ENCODE measurements at places on chromosomes 5 and 9. TPM values are rescaled to one million over a fixed set of nuclear protein-coding genes. Genes with fewer than 3 reads are reported as not detected.

- H3K27me3 ChIP-seq, result no peaks in the 10 kb centered on the region
- no peaks in the 10 kb centered on the region for H3K4me1 ChIP-seq
- no peak overlapping the region for H3K27ac ChIP-seq
- H3K4me3 ChIP-seq, result no peak overlapping the region
- H3K36me3 ChIP-seq, result no peaks in the 10 kb centered on the region
- DNase-seq, result no peak
Measured at GRCh38 chr9:116646661-116647514, 40.2 kb upstream of the TRIM32 start.

DNA sequence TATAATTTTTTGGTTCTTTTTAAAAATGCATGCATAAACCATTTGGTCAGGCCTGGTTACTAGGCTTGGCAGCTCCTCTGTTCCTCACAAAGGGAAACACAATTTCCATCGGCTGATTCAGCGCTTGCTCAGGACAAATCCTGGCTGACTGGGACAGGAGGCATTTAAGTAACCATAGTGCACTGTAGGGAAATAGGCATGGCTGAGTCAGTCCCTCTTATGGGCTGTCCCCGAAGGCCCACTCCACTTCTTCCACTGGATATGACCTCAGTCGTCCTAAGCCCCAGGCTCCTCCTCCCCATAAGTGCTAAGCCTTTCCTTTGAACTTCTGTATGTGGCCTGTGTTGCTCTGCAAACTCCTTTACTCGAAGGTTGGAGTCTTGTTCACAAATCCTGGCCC, 71.2 kb upstream of the GLIS3 start:
- H3K36me3 ChIP-seq, result no peaks in the 10 kb centered on the region
- no peaks in the 10 kb centered on the region for H3K27me3 ChIP-seq
- H3K4me1 ChIP-seq, result no peaks in the 10 kb centered on the region
- no peak for DNase-seq

DNA sequence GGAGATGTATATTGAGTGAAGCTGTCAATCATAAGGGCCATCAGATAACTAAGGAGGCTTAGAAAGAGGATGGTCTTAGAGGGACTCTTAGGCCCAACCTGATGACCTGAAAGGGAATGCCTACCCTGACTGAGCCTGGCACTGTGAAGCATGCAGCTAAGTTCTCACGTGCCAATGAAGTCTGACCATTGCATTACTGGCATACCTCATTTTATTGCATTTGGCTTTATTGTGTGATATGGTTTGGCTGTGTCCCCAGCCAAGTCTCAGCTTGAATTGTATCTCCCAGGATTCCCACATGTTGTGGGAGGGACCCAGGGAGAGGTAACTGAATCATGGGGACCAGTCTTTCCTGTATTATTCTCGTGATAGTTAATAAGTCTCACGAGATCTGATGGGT, 421.6 kb upstream of the SGCD start:
- H3K36me3 ChIP-seq, result no peaks in the 10 kb centered on the region
- no peak for DNase-seq
- H3K27me3 ChIP-seq, result no peaks in the 10 kb centered on the region
- no peaks in the 10 kb centered on the region for H3K4me1 ChIP-seq

DNA sequence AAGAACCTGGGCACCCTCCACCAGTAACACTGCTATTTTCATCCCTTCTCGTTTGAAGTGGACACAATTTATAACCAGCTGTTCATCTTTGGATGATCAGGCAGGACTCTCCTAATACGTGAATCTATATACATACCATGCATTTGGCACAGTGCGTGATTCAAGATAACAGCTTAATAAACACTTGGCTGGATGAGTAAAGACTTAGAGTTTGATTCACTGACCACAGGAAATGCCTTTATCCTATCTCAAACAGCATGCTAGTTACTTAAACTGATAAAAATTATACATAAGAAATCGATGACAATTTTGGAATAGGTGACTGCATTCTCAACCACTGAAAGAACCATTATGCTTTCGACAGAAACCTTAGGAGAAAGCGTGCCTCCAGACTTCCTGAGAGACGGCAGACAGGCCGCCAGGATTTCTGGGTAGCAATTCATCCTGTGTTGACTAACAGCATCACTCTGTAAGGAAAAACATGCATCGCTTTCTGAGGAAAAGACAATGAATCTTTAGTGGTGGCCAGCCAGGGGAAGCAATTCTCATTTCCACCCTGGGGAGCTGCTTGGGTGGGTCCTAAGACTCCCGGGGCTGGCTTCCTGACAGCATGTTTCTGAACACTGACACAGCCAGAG, 9.7 kb downstream of the MRPL36 start:
- H3K36me3 ChIP-seq, result no peaks in the 10 kb centered on the region
- DNase-seq, result no peak
- H3K4me3 ChIP-seq, result no peak overlapping the region
- H3K27ac ChIP-seq, result no peak overlapping the region
- H3K4me1 ChIP-seq, result no peaks in the 10 kb centered on the region

HDHD3 gene
- total RNA-seq, result 70.5 TPM

DNA sequence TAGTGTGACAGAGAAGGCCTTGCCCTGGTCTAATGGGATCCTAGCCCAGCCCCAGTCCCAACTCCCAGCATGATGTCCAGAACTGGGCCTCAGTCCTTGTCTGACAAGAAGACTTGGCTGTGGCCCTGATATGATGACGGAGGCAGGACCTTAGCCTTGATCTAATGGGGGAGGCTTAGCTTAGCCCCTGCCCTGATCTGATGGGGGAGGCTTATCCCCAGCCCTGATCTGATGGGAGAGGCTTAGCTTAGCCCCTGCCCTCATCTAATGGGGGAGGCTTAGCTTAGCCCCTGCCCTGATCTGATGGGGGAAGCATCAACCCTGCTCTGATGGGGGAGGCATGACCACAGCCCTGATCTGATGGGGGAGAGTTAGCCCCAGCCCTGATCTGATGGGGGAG, 3.7 kb downstream of the PKN3 start:
- no peaks in the 10 kb centered on the region for H3K27me3 ChIP-seq
- no peaks in the 10 kb centered on the region for H3K36me3 ChIP-seq
- H3K4me3 ChIP-seq, result no peak overlapping the region

IL4 gene
- total RNA-seq, result not detected

GRCh38 chr5:119991625-119992024, 362.3 kb downstream of the FAM170A start:
- no peak overlapping the region for H3K27ac ChIP-seq
- DNase-seq, result no peak
- no peaks in the 10 kb centered on the region for H3K4me1 ChIP-seq
- H3K27me3 ChIP-seq, result no peaks in the 10 kb centered on the region
- H3K36me3 ChIP-seq, result no peaks in the 10 kb centered on the region

GRCh38 chr5:22293147-22293546, 560.0 kb downstream of the CDH12 start:
- H3K4me1 ChIP-seq, result no peaks in the 10 kb centered on the region
- no peaks in the 10 kb centered on the region for H3K36me3 ChIP-seq
- H3K27ac ChIP-seq, result no peak overlapping the region
- DNase-seq, result no peak
- H3K4me3 ChIP-seq, result no peak overlapping the region

DNA sequence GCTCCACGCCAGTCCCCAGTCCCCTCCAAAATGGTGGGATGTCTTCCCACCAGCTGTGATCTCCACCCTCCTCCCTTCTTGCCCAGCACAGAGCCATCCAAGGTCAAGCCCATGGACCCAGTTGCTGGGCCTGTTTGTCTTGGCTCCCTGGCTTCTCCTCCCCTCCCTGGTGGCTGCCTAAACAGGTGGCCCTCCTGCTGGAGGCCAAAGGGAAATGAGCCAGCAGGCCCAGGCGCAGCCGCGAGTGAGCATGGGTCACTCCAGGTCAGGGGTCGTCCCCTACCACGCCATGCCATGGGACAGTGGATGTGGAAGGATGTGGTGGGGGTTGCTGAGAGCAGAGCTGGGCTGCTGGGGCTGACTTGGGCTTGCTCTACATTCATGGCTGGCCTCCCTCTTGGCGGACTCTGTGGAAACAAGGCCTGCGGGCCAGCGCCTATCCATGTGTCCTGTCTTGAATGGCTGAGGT, 33.6 kb downstream of the COL15A1 start:
- H3K4me1 ChIP-seq, result no peaks in the 10 kb centered on the region
- H3K27ac ChIP-seq, result no peak overlapping the region
- H3K27me3 ChIP-seq, result no peaks in the 10 kb centered on the region
- no peaks in the 10 kb centered on the region for H3K36me3 ChIP-seq
- no peak overlapping the region for H3K4me3 ChIP-seq
- DNase-seq, result no peak

- DNase-seq, result no peak
- no peaks in the 10 kb centered on the region for H3K27me3 ChIP-seq
- H3K27ac ChIP-seq, result no peak overlapping the region
- no peak overlapping the region for H3K4me3 ChIP-seq
- H3K4me1 ChIP-seq, result no peaks in the 10 kb centered on the region
- no peaks in the 10 kb centered on the region for H3K36me3 ChIP-seq
Measured at GRCh38 chr5:120734033-120734432, 269.9 kb downstream of the PRR16 start.

MSX2 gene
- total RNA-seq, result not detected

NELFB gene
- total RNA-seq, result 20.6 TPM

SLC36A2 gene
- total RNA-seq, result not detected

GRCh38 chr9:93953496-93954433, 1.4 kb downstream of the BARX1 start:
- no peak overlapping the region for H3K27ac ChIP-seq
- DNase-seq, result no peak
- peaks cover 64% of the 10 kb centered on the region for H3K27me3 ChIP-seq
- H3K36me3 ChIP-seq, result no peaks in the 10 kb centered on the region

FCN2 gene
- 70.5 TPM for total RNA-seq

DNA sequence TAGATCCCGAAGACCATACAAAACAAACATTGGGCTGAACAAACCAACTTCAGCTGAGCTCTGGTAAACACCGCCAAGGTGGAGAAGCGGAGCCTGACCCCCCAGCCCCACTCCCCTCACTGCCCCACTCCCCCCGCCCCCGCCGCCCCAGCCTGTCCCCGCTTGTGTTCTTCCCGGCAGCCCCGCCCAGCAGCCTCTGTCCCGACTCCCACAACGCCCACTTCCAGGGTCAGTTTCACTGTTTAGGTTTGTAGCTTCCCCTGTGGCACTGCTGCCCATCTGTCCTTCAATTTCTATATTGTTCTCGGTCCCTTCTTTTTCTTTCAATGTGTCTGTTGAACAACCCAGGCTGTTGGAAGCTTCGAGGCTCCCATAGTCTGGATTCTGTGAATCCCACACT, 112.0 kb upstream of the CACNA1B start:
- H3K36me3 ChIP-seq, result peaks cover 44% of the 10 kb centered on the region
- no peak for DNase-seq
- no peak overlapping the region for H3K27ac ChIP-seq
- no peaks in the 10 kb centered on the region for H3K27me3 ChIP-seq
- H3K4me1 ChIP-seq, result peaks cover 2% of the 10 kb centered on the region
- H3K4me3 ChIP-seq, result no peak overlapping the region

GRCh38 chr9:98600631-98601030, 108.1 kb downstream of the GABBR2 start:
- no peaks in the 10 kb centered on the region for H3K36me3 ChIP-seq
- no peak overlapping the region for H3K27ac ChIP-seq
- no peaks in the 10 kb centered on the region for H3K27me3 ChIP-seq
- DNase-seq, result no peak
- H3K4me3 ChIP-seq, result no peak overlapping the region

DNA sequence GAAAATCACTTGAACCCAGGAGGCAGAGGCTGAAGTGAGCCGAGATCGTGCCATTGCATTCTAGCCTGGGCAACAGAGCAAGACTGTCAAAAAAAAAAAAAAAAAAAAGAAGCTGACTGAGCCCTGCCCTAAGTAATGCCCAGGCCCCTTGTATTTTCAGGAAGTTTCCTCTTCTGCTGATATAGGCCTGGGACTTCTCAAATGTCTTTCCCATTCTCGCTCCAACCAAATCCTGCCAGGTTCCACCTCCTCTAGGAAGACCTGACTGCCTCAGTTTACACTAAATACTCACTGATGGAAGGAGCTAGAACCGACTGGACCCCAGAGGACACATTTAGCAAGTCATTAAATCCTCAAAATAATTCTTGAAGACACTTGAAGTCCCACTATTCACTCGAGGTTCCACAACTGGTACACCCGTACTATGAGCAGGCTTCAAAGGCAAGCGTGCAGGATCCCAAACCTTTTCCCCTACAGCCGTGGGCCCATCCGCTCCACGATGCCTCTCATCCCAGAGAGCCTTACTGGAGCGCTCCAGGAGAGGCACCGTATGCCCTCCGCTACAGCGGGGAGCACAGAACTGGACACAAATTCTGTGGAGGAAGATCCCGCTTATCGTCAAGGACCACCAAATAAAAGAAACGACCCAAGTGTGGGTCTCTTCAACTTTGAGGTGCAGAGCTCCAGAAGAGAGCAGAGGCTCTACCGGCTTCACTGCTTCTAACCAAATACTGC, 676 bp downstream of the NOL6 start:
- H3K27ac ChIP-seq, result no peak overlapping the region
- H3K27me3 ChIP-seq, result no peaks in the 10 kb centered on the region
- no peaks in the 10 kb centered on the region for H3K36me3 ChIP-seq
- peak overlapping the region; percentile 80 for H3K4me3 ChIP-seq

DNA sequence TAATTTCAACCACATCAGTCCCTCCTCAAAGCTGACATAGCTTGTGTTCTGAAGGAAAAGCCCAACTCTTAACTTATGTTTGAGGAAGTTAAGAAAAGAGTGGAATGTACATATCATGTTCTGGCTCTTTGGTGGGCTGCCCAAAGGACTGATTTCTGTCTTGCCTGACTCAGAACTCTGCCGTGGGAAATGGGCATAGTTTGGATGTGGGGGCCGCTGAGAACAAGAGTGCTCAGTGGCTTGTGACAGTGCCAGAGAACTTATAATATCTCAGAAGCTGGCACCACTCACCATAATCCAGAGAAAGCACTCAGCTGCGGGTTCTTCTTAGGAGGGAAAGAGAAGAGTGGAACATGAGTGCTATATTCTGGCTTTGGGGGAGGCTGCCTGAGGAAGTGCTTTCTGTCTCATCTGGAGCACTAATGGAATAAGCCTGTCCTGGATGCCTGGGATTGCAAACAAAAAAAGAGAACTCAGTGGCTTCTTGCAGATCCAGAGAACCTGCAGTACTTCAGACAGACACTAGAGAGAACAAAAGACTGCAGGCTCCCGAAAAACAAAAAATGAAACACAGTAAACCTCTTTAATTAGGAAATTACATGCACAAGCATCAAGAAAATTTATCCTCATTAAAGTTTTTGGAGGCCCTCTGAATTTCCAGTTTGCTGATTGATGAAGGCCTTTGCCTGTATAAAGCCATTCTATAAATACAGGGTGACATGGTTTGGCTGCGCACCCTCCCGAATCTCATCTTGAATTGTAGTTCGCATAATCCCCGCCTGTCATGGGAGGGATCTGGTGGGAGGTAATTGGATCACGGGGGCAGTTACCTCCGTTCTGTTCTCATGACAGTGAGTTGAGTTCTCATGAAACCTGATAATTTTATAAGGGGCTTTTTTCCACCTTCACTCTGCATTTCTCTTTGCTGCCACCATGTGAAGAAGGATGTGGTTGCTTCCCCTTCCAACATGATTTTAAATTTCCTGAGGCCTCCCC, 207.0 kb downstream of the DMAC1 start:
- no peak for DNase-seq
- H3K36me3 ChIP-seq, result no peaks in the 10 kb centered on the region
- H3K27me3 ChIP-seq, result no peaks in the 10 kb centered on the region
- H3K4me1 ChIP-seq, result no peaks in the 10 kb centered on the region
- H3K4me3 ChIP-seq, result no peak overlapping the region
